IPS-NIHi11 (cell line): ENCODE measurements at places on chromosomes 6 and 20.
A peak's percentile ranks its signal among the peaks of the same experiment; 100 is the strongest.

DNA sequence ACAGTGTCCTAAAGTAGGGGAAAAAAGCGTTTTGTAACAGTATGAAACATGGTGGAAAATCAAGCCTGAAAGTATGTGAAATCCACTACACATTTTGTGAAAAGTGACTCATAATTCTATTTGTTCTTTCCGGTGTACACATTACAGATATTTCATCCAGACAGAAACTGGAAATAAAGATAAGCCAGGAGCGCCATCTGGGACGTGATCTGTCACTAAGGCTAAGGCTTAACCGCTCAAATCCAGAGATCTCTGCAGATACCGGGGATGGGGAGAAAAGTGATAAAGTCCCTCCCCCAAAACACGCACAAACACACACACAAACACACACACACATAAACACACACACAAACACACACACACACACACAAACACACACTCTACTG, 26.6 kb upstream of the SRSF6 start:
- DNase-seq: no peak

- peak; percentile 21 for DNase-seq
These were observed 204.6 kb downstream of the CD83 start for GRCh38 chr6:14321992-14322772.

DNA sequence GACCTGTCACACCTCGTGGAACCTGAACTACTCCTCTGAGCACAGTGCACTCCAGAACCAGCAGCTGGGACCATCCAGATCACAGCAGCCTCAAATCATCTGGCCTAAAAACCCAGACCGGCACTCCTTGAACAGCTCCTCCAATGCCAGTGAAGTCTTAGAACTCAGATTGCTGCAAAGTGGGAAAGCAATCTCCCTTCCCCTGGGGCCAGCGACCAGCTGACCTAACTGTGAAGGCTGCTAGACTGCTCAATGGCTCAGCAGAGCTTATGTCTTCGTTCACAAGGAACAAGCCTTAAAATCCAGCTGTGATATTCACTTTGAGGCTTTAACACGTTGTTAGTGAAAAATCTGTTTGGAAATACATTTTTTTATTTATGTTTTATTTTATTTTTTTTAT, 243.2 kb downstream of the ANKRD60 start:
- DNase-seq: no peak

DNA sequence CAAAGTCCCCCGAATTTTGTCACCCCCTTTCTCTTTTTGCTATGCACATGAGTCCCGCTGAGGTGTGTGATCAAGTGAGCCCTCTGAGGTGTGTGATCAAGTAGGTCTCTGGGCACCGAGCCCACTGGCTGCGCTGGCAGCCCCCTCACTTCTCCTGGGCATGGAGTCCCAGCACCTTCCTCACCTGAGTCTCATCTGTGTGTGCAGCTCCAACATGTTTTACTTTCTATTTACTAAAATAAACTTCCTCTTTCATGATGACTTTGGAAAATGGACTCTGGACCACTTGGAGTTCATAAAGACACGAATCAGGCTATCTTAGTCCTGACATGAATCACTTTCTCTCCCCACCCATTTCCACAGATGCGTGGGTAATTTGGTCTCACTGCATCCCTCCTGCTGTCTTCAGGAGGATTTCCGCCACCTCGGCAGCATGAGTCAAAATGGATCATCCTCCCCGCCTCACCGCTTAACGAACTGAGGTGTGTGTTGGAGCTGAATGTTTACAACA, 39.8 kb downstream of the PRDM1 start:
- DNase-seq: no peak

DNA sequence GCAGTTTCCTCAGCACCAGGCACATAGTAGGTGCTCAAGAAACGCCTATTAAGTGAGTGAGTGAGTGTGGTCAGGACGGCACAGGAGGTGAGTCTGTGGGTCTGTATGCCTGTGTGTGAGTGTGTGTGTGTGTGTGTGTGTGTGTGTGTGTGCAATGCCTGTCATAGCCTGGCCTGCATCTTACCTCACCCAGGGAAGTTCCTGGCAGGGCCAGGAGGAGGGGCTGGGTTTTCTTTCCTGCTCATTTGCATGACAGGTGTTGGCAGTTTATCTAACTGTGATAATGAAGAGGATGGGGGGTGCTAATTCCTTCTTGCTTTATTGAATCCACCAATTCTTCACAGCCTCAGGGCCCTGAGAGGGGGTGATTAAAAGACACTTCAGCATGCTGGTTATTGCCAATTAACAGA, 146.7 kb upstream of the MLN start:
- peak; percentile 71 for DNase-seq

GRCh38 chr6:14077193-14077867, 40.2 kb upstream of the CD83 start:
- no peak for DNase-seq

GRCh38 chr20:15637950-15638754, 935.1 kb downstream of the KIF16B start:
- DNase-seq: peak; percentile 44

GRCh38 chr6:28274888-28275287, 6.5 kb upstream of the PGBD1 start:
- DNase-seq: no peak

GRCh38 chr6:4029687-4030086, 49.2 kb downstream of the FAM217A start:
- no peak for DNase-seq

DNA sequence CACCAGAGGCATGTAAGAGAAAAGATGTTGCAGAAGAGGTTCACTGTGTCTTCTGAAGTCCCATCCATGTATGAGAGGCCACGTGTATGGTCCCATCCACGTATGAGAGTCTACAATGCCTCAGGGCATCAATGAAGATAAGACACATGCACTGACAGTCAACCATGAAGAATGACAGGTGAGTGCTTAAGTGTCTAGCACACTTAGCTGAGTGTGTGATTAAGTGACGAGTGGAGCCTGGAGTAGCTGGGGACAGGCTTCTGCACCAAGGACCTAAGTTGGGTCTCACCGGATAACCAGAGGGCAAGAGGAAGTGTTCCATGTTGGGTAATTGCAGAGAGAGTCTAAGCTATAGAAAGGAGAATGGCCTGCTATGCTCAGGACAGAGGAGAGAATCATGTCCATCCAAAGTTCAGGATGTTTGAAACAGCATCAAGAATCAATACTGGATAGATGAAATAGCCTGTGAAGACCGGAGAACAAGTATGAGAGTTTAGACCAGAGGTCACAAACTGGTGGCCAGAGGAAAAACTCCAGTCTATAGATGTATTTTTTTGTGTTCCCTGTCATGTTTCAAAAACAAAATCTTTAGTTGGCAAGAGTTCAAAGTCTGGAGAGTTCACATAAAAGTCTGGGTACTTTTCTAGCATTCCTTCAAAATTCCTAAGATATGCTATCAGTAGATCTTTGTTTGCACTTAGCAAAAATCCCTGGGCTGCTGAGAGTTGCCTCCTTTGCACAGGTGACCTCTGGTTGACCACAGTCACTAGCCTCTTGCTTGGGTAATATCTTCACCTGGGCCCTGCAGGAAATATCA, 165.8 kb downstream of the KIF16B start:
- no peak for DNase-seq

GRCh38 chr20:37198932-37199660, 19.7 kb upstream of the MROH8 start:
- DNase-seq: no peak

DNA sequence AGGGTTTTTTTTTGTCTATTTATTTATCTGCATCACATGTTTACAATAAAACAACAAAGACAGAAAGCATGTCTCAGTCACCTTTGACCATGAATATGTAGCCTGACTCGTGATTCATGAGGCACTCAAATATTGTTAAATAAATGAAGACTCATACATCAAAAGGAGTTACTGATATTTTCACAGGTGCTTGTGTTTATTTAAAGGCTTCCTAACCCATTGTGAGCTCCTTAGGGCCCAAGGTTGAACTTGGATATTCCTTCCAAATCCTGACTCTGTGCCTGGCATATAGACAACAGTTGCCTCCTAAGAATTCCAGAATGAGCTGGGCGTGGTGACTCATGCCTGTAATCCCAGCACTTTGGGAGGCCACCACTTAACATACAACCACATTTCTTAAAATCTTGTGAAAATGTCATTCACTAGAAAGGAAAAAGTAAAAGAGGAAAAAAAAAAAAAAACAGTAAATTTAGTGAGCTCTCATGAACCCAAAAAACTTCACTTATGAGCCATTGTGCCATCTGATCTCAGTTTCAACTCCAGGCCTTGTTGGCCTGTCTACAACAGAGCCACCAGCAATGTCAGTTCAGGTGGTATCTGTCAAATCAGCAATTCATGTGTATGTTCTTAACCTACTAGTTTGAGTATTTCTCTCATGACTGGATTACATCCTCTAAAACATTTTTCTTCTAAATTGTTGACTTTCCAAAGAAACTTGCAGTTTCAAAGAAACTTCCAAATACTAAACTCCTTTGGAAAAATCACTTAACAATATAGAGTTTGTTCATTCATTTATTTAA, 162.7 kb upstream of the MARCKS start:
- no peak for DNase-seq

- DNase-seq: no peak
These were observed 328.4 kb upstream of the SOX4 start for GRCh38 chr6:21265034-21265729.

DNA sequence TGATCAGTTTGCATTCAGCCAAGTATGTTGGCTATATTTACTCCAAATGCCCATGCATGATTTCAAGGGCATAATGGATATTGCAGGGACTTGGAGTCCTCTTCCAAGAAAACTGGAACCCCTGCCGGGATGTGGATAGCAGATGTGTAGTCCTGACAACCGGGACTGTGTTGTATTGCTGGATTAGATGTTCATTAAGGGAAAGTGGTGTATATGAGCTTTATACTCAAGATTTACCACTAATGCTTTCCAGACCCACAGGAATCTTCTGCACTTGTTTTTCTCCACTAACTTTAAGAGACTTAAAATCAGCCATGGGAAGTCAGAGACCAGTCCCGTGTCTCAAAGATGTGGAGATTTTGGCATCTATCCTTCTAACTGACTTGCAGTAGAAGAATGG, 770.9 kb downstream of the HDGFL1 start:
- no peak for DNase-seq

DNA sequence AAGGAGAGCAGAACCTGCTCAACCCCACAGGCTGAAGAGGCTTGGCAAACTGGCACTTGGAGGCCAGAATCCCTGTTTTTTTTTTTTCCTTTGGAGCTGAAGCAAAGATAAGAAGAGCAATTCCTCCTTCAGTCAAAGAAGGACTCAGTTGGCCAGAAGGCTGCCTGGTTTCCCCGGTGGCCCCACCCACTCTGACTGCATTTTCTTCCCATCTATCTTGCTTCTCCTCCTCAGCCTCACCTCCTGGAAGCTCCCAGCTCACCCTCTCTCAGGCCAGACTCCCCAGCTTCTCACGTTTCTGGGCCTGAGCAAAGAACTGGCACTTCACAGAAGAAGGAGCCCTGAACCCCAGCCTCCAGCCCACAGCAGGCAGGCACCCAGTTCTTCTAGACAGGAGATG, 2.4 kb downstream of the LRFN2 start:
- no peak for DNase-seq

GRCh38 chr6:164099269-164099865, 684.8 kb downstream of the QKI start:
- no peak for DNase-seq

DNA sequence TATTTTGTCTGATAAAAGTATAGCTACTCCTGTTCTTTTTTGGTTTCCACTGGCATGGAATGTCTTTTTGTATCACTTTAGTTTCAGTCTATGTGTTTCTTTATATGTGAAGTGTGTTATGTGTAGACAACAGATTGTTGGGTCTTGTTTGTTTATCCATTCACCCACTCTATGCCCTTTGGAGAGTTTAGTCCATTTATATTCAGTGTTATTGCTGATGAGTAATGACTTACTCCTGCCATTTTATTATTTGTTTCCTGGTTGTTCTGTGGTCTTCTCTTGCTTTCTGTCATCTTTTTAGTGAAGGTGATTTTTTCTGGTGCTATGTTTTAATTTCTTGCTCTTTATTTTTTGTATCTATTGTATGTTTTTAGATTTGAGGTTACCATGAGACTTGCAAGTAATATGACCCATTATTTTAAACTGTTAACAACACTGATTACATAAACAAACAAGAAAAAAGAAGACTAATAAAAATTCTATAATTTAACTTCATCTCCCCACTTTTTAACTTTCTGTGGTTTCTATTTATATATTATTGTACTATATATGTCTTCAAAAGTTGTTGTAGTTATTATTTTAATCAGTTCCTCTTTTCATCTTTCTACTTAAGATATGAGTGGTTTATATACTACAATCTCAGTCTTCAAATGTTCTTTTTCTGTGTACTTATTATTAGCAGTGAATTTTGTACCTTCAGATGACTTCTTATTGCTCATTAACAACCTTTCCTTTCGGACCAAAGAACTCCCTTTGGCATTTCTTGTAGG, 323.4 kb downstream of the BTBD9 start:
- DNase-seq: no peak

- DNase-seq: no peak
These were observed 391.1 kb downstream of the BTBD9 start for GRCh38 chr6:38248500-38249234.

- no peak for DNase-seq
These were observed 279.5 kb downstream of the LRFN2 start for GRCh38 chr6:40307712-40308111.

- DNase-seq: no peak
These were observed 10.7 kb upstream of the CLPSL2 start for GRCh38 chr6:35765739-35766138.

DNA sequence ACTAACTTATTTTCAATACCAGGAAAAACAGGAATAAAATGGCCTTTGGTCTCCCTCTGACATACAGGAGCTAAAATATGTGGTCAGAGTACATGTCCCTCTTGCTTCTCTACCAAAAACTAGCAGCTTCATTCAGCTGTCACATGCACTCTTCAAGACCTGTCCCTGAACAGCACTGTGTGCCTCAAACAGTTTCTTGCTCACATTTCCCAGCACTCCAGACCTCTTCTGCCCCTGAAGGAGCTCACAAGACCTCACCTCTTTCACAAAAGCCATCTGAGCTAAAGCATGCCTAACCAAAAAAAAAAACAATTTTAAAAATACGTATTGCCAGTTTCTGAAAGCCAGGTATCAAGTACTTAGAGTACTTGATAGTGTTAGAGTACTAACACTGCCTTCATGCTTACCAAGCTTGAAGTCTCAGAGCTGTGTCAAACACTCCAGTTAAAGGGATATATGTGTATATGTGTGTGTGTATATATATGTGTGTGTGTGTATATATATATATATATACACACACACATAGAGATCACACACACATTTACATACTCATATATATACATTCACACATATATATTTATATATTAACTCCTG, 148.3 kb upstream of the POU3F2 start:
- DNase-seq: no peak

GRCh38 chr6:100464903-100465700, at the start of gene SIM1:
TSS of gene SIM1 (minus strand) at chr6:100464921. CDS start at chr6:100463468, 1,453 bp downstream.
- DNase-seq: peak; percentile 96

GRCh38 chr20:39107741-39108140, 145.6 kb downstream of the DHX35 start:
- DNase-seq: no peak

- DNase-seq: no peak
These were observed 56.5 kb downstream of the TRAF3IP2 start for GRCh38 chr6:111549168-111549567.
